ENCODE measurements at places on chromosomes 6 and 20.

- no peak for DNase-seq
These were observed 10.2 kb downstream of the POU3F2 start for GRCh38 chr6:98844244-98845210.

GRCh38 chr6:166830185-166830890, 126.0 kb downstream of the RNASET2 start:
- peak; percentile 16 for DNase-seq

DNA sequence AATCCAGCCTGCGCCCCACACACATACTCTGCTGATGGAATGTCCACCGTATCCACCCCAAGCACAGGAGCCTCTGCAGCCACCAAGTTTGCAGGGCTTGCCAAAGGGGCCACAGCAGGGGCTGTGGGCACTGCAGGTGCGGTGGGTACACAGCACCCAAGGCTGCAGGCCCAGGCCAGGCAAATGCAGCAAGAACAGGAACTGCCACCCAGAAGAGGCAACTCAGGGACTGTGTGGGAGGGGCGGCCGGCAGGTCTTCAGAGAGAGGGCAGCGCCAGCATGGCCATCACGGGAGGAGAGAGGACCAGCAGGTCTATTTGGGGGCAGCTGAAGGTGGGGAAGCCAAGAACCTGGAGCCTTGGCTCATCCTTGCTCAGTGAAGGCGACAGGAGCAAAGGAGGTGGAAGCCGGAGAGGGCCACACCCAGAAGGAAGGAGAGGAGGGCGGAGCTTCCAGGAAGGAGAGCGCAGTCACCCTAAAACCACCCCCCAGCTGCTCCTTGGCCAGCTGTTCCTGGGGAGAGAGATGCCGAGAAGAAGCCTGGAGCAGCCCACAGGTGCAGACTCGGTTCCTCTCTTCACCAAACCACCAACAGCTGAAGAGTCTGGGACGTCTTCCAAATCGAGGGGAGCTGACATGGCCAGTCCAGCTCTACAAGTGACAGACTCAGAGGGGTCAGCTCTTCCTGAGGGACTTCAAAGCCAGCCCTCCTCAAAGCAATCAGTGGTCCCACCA, 265.1 kb upstream of the CDYL start:
- DNase-seq: no peak

GRCh38 chr6:167659046-167659445, 167.7 kb upstream of the AFDN start:
- DNase-seq: no peak

GRCh38 chr6:70079241-70079640, 212.9 kb downstream of the COL19A1 start:
- no peak for DNase-seq

GRCh38 chr6:20205722-20206161, 6.5 kb downstream of the MBOAT1 start:
- no peak for DNase-seq

DNA sequence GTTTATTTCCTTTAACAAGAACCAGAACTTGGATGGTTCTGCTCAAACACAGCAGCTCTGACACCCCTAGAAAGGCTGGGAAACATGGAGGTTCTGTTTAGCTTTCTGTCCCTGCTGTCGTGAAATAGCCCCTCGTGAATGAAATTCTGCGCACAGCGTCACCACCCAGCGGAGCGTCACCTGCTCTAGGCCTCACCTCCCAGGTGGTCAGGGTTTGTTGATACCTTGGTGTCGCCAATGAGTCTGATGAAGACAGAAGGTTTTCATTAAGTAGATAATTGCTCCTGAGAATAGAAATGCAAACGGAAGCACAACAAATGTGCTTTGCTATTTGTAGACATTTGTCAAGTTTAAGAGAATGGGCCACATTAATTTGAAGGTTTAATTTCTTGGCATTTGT, 135.1 kb downstream of the EDN3 start:
- DNase-seq: no peak

DNA sequence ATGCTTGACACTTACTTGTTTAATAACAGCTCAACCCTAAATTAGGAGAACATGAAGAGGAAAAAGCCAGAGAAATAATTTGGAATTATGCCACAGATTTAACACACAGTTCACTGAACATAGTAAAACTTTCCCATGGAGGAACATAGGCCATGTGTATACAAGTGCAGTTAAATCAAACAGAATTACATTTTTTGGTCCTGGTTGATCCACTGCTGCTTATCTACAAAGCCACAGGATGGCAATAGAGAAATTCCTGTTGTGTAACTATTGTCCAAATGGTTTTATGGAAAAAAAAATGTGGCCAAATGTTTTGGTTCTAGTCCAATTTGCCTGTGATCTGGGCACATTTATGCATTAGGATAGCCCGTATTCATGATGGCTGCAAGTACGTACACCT, 136.8 kb downstream of the ALDH8A1 start:
- no peak for DNase-seq

DNA sequence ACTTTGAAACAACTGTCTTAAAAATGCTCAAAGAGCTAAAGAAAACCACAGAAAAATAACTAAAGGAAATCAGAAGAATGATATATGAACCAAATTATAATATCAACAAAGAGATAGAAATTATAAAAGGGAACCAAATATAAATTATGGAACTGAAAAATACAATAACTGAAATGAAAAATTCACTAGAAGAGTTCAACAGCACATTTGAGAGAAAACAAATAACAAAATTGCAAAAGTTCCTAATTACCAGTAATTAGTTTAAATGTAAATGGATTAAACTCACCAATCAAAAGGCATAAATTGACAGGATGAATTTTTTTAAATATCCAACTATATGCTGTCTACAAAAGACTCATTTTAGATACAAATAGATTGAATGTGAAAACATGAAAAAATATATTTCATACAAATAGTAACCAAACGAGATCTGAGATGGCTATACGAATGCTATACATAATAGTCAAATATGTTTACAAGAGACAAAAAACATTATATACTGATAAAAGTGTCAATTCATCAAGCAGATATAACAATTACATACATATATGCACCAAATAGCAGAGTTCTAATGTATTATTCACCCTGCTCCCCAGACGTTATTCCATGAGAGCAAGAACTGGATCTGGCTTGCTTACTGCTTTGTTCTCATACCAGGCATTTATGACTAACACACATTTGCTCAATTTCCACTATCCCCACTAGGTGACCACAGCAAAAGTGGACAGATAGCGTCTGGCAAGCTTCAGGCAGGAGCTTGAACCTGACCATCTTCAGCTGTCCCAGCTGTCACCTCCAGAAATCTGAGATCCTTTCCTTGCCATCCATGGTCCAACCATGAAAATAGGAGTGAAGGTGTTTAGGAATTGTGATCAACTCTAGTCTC, 72.4 kb upstream of the SIRPA start:
- DNase-seq: no peak

DNA sequence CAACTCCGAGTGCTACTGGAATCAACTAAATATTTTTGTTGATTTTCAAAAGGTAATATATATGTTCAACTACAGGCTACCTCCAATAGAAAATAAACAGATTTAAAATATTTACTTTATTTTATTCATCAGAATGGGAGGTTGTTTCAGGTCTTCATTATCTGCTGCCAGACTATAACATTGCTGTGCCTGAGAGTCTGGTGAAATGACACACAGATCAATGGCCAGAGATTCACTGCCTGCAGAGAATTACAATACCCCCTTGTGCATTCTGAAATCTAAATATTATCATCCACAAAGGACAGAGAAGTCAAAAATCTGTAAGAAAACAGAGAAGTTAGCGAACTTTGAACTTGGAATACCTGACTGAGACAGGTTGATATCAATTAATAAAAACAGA, 667.8 kb upstream of the GJE1 start:
- no peak for DNase-seq

DNA sequence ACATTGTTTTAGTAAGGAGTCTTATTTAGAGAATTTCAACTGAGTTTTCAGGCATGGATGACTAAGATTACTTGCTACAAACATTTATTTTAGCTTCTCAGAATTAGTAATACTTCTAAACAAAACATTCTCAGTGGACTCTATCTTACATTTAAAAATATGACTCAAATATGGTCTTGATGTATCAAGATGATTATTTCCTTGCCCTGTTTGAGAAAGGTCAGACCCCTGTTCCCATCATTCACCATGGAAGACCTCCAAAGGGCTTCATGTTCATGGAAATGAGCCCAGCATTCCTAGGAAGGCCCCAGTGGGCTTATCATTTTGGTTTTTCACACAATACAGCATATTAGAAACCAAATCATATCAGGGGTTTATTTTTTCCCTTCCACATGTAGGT, 24.6 kb upstream of the TRPC4AP start:
- DNase-seq: no peak

DNA sequence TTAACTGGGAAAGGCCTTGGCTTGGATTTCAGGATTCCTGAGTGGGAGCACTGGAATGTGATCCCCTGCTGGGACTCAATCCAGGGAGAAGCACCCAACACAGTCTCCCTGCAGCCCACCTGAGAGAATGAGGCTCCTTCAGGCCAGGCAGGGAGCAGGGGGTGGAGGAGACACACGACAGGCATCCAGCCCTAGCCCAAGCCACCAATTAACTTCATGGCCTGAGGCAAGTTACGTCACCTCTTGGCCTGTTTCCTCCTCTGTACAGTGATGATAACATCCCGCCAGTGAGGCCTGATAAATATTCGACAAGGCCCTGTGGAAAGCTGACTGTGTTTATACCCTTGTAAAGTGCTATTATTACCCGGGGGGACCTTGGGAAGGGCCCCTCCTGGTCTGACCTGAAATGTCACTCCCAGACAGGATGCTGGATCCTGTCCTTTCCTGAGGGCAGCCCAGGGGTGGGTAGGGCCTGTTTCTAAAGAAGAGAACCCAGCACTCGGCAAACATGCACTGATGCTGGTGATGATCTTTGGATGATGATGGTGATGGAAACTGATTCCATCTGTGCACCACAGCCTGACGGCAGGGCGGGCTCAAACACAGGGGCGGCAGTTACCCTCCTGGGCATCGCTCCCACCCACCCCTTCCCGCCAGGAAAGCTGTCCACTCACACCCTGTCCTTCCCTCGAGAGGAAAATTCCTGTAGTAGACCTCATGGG, 12.4 kb downstream of the FRS3 start:
- DNase-seq: no peak

DNA sequence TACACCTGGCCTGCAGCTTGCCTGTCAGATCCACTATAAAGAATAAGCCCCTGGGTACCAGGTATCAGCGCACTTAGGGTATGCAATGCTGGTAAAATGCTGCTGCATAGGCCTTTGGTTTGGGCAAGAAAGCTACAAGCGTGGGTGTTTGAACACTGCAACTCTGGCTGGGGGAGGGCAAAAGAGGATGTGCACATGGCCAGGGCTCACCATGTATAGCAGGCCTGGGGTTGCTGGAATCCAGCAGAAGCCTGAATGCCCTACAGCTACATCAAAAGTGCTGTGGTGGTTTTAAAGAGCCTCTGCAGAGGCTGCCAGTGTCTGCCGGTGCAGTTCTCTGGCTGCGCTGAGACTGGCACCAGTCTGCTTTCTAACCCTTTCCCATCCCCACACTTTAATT, 51.7 kb downstream of the UQCC1 start:
- DNase-seq: no peak

GRCh38 chr6:128311944-128312570, 208.3 kb downstream of the PTPRK start:
- DNase-seq: no peak

DNA sequence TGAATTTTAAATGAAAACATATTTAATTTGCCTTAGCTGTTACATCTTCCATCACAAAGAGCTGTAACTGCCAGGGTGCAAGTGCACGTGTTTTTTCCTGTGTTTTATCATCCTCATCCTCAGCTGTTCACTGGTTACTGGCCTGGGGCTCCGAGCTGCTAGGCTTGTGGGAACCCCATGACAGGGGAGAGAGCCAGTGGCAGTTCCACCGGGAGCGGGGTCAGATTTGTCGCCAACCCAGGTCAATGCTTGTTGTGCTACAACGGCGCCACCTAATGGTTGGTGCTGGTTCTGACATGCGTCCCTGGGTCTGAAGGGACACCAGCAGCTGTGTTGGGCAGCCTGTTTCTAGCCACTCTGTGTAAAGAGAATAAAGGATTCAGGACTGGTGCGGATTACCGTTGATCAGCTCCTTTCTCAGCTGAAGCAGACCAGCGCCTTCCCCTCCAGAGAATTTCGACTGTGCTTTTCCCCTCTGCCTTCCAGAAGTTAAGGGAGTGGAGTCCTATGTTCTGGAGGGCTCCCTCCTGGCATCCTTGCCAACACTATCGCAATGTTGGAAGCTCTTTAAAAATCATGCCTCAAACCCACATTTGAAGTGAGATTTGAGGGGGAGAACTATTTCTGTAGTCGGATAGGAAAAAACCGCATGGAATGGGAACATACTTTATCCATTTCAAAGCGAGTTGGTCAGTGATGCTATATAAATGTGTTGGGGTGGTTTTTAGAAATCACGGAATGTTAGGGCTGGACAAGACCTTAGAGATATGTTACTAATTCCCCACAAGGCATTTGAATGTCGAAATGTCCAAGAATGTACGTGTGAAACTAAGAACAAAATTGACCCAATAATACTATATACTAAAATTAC, 32.1 kb downstream of the SUMO4 start:
- DNase-seq: peak; percentile 77

Measured in hippocampal formation (tissue), 2 donors.